ENCODE measurements at places on chromosomes 5 and 9.

DNA sequence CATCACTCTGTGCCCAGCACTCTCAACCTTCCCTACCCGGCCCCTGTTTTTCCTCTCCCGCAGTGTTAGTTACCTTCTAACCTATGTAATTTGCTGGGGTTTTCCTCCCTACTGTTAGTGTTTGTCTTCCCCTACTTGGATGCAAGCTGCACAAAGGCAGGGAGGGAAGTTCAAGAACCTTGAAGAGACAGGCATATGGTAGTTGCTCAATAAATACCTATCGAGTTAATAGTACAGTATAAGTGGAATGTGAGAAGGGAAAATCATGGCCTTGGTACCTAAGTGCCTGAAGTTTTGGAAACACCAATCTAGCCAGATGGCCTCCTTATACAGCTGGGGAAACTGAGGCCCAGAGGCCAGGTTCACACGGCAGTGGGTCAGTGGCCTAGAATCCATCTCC is 24.2 kb downstream of the PDGFRB start:
- DNase-seq, result no peak

DNA sequence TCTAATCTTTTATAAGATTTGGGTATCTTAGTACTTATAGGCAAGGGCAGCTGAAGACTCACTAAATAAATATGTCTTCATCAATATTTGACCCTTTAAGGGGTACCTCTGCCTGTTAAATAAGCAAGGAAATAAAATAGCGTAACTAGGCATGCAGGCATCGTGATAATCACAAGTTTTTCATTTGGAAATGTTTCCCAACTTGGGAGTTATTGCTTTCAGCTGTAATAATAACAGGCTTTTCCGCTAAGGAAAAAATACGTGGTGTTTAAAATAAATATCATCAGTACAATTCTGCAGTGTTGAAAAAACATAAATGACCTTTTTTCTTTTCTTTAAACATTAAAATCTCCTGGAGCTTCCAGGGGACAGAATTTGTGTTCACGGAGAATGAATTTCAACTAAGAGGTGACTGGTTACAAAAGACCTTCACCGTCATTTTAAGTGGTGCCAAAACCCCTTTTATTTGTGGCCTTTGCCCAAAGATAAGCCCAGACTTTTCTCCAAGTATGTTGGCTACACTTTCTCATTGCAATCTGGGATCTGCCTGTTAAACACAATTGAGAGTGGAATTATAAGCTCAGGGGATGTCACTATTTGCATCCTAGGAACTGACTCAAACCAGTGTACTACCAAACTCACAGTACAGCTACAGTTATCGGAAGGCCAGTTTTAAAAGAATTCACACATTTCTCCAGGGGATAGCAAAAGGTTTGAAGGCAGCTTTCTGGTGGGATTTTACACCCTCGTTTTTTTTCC is 218.6 kb downstream of the FBXL7 start:
- DNase-seq, result no peak

DNA sequence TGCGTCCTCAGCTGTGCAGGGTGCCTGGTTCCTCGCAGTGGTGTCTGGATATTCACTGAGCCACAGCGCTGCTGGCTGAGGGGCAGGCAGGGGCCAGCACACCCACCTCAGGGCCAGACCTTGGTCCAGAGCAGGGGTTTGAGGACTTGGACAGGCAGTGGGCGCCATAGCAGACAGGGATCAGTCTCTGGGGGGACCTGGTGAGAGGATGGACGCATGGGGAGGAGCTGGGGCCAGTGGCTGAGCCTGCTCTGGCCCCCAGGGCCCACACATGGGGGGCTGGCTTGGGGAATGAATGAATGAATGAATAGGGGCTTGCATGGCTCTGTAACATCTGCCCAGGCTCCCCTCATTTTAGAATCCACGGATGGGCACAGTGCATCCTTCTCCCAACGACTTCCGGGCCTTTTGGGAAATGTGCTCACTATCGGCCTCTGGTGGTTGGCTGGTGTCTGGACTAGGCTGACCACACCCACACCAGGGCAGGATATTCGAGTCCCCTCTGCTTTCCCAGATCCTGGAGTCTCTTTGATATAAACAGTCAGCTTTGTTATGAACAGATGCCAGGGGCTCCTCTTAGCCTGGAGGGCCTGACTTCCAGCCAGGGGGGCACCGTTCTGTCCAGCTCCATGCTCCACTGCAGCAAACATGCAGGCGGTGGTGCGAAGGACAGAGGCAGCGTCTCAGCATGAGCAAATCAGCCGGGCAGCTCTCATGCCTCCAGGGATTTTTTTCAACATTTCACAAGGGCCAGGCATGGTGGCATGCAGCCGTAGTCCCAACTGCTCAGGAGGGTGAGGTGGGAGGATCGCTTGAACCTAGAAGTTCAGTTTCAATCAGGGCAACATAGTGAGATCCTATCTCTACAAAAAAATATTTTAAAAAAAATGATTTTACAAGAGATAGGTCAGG is 62.6 kb downstream of the NEK6 start:
- no peak for DNase-seq

DNA sequence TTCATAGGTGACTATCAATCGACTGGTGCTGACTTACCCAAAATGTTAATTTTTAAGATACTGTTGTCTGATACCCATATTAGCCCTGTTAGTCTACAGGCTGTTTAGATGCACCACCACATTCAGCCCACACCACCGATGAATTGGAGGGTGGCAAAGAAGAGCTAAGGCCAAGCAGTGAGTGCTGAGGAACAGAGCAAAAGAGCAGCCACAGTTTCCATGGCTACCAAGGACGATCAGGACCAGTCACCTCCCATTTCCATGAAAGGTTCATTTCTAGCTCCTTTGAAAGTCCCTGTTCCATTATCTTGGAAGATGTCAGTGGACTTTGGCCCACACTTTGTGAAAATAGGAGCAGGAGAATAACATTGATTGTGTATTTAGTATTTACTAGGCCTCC is 362.9 kb downstream of the TRIM32 start:
- no peak for DNase-seq

DNA sequence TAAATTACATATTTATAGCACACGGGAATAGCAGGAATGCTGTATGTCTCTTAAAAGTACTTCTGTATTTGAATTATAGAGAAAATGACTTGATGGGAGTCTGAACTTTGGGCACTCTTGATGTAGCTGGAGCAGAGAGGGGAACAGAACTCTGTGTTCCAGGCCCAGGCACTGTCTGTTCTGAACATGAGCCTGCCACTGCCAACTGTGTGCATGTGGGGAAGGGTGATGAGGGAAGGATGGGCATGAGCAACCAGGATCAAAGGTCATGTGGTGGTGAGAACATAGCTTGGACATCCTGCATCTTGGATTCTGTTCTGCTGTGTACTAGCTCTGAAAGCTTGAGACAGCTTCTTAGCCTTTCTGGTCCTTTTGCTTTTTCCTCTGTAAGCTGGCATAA is 16.4 kb upstream of the ZBED3 start:
- no peak for DNase-seq

GRCh38 chr5:137016783-137017324 is 482.3 kb downstream of the SPOCK1 start:
- DNase-seq, result no peak

DNA sequence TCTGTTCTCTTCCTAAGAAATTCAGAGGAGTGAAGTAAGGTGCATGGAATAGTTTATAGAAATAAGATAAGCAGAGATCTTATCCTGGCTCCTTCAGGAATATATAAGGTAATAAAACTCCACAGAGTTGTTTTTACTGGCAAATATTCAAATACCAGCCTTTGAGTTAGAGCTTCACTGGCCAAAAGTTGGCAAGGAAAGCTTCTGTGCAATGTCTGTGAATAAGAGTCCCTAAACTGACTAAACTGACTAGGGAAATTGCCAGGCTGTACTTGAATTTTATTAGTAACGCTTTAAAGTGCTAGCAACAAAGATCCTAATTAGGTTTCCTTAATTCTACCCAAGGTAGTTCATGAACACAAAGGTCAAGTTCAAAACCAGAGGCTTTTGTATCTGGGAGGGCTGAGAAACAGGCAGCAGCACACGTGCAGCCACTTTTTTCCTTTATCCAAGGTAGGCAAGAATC is 131.1 kb upstream of the MPDZ start:
- DNase-seq, result no peak

DNA sequence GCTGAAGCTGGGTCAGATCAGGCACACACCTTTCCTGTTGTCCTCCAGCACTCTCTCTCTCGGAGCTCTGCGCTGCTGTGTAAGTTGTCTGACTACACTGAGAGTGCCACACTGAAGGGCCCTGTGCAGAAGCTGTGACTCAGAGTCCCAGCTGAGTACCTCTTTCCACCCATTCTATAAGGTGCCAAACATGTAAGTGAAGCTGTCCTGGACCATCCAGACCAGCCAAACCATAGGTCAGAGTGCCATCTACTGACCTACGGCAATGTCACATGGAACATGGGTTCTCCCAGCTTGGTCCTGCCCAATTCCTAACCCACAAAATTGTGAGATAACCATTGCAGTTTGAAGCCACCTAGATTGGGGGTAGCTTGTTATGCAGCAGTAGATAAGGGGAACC is 68.2 kb downstream of the ADCY2 start:
- DNase-seq, result no peak

- no peak for DNase-seq
Observed at GRCh38 chr9:126123927-126124326, 202.7 kb upstream of the MVB12B start.

DNA sequence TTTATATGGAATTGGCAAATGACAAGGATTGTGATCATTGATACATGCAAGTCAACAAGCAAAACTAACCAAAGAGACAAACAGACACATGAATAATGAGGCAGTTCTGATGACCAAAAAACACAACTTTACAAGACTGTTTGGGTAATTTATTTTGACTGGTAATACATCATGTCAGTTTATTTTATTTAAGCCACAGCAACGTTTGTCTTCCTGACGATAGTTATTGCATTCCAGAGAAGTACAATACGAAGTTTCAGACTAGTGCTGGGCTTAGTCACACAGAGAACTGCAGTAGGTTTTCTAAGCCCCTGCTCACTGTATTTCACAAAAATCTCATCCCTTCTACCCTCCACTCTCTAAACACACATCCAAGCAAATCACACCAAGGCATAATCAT is 514.2 kb downstream of the RAB3C start:
- no peak for DNase-seq

DNA sequence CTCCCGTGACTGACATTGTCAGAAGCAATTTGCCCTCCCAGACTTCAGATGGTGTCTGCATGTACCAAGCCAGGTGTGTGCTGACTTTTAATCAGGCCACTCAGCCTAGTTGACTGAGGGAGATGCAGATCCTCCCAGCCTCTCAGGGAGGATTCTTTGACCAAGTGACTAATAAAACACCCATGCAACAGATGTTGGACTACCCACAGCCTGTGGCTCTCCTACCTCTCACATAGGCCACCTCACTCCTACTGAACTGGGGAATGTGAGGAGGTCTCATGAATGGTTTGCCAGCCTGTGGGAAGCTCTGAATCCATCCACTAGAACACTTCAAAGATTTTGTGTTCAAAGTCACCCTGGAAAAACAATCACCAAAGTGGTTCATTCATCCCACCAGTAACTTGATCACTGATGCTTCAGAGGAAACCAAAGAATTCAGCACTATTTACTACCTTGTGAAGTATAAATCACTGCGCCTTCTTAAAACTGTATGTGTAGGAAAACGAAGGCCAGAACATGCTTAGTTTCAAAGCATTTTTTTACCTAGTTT is 80.1 kb downstream of the ESM1 start:
- DNase-seq, result no peak

GRCh38 chr5:126016256-126016655 is 407.0 kb upstream of the GRAMD2B start:
- DNase-seq, result no peak

DNA sequence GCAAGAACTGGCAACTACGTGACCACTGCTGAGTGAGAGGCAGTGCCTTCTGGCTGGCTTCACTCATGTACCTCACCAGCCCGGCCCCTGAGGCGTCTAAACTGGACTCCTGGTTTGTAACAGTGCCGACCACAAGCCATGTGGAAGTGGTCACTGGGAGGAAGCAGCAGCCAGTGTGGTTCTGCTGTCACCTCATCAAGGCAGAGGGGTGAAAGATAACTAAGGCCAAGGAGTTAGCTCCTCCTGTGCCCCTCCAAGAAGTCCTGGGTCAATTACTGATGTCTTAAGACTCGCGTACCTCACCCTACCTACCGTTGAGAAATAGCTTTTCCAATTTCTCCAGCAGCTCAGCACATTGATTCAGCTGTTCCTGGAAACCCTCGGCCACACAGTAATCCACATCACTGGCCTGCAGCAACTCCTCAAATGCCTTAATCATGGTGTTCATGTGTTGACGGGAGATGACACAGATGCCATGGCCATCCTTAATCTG is 142.9 kb downstream of the CDK5RAP2 start:
- no peak for DNase-seq

- DNase-seq, result no peak
Observed at GRCh38 chr5:113654828-113655227, 141.3 kb downstream of the YTHDC2 start.

GRCh38 chr5:154284433-154284832 is 93.9 kb downstream of the GALNT10 start:
- no peak for DNase-seq

DNA sequence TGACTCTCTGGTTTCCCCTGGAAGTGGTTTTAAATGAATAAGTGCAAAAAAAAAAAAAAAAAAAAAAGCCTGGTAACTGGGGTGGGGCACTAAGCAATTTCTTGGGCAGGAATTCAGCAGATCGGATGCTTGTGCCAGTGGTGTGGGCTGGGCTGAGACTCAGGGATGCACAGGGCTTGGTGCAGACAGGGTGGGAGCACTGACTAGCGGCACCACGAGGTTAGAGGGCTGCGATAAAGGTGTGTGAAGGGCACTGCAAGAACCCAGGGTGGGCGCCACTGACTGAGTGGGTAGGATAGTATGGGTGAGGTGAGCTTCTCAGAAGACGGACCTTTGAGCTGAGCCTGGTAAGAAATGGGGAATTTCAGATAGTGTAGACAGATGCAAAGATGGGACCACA is 45.5 kb upstream of the CPLX2 start:
- no peak for DNase-seq

GRCh38 chr5:69485471-69485870 is 7.1 kb upstream of the OCLN start:
- no peak for DNase-seq

DNA sequence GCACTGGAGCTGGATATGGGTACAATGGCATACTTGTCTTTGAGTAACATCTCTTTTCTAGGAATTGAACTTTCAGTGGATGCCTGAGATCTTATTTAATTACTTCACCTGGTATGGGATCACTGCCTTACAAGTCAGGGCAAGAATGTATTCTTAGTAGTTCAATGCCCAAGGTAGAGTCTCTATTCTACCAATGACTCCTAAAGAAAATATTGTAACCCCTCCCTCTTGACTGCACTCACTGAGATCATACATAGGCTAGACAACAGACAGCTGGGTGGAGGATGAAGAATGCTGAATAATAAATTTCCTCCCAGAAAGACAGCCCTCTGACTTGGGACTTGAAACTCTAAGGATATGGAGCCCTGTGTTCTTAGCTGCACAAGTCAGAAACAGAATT is 1216.3 kb upstream of the ACO1 start:
- no peak for DNase-seq

- no peak for DNase-seq
Observed at GRCh38 chr5:7894860-7895259, 25.9 kb downstream of the MTRR start.

GRCh38 chr5:74542482-74542881 is 98.0 kb downstream of the ENC1 start:
- no peak for DNase-seq

Data from T-helper 1 cell (primary cell).